Lower leg skin (tissue), 4 donors: ENCODE measurements at places on chromosomes 3 and 15. TPM values are rescaled to one million over a fixed set of nuclear protein-coding genes. Genes with fewer than 3 reads are reported as not detected.

The ALDH1A3 gene
- total RNA-seq = 6.5 TPM

The ADIPOQ gene
- total RNA-seq = 15.6 TPM

The CFAP100 gene
- total RNA-seq = not detected

The HGD gene
- not detected for total RNA-seq

The ATP2B2 gene
- 0.45 TPM for total RNA-seq

The SMCO1 gene
- not detected for total RNA-seq

The ZCWPW2 gene
- total RNA-seq = 2.9 TPM

The FGF7 gene
- total RNA-seq = 15.1 TPM

The NSUN3 gene
- total RNA-seq = 9.0 TPM

The SERPINI1 gene
- total RNA-seq = 0.42 TPM

The GOLGA8S gene
- not detected for total RNA-seq

The FAM3D gene
- not detected for total RNA-seq

The PYGO1 gene
- total RNA-seq = 1.8 TPM

The CIP2A gene
- total RNA-seq = 1.3 TPM

The CCDC54 gene
- not detected for total RNA-seq

The LRRC34 gene
- 0.34 TPM for total RNA-seq

The VIPR1 gene
- 70.2 TPM for total RNA-seq

The GP5 gene
- 0.06 TPM for total RNA-seq

The RBM15B gene
- total RNA-seq = 42.6 TPM

The LMLN gene
- 2.3 TPM for total RNA-seq

The GPR27 gene
- 2.9 TPM for total RNA-seq

The WDR72 gene
- 8.1 TPM for total RNA-seq

The TNFAIP8L3 gene
- total RNA-seq = 20.2 TPM

The LRRC2 gene
- 3.5 TPM for total RNA-seq

The LPCAT4 gene
- total RNA-seq = 36.4 TPM
